Osteoblast (primary cell): ENCODE measurements at places on chromosomes 1 and 21.

DNA sequence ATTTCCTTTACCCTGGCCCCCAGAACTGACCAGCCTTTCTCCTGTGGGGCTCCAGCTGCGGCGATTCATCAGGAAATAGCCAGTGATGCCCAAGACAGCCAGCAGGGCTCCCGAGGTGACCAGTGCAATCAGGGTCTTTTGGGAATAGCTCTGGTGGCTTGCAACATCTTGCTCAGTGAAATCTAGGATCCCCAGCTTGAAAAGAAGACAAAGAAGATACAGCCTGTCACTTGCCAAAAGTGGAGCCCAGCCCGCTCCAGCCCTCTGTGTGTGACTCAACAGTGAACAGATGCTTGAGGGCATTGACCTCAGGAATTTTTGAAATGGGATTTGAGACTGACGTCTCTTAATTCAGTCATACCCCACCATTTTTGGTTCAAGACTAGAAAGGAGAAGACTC lies 22.3 kb downstream of the CD34 start:
- no peak overlapping the region for H3K4me3 ChIP-seq
- H3K36me3 ChIP-seq = no peaks in the 10 kb centered on the region
- H3K27me3 ChIP-seq = no peaks in the 10 kb centered on the region
- peaks cover 35% of the 10 kb centered on the region for H3K4me1 ChIP-seq
- DNase-seq = no peak

DNA sequence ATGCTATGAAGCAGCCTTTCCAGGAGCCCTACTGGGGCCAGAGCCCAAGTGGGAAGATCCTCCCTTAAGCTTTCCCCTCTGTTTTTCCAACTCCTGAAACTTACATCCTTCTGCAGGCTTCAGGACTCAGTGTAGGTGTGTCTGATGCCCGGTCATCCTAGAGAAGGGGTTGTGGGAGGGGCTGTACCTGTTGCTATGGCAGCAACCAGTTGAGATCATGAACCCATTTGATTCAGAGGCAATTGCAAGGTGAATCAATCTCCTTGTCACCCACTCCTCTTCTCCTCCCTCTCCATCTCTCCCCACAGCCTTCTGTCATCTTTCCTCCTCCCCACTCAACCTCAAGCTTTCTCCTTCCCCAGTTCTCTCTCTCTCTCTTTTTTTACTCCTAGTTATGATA lies 151.8 kb downstream of the CACNA1E start:
- no peak for DNase-seq
- no peak overlapping the region for H3K27ac ChIP-seq
- H3K4me1 ChIP-seq = no peaks in the 10 kb centered on the region
- H3K4me3 ChIP-seq = no peak overlapping the region
- H3K36me3 ChIP-seq = no peaks in the 10 kb centered on the region
- H3K27me3 ChIP-seq = no peaks in the 10 kb centered on the region

- no peaks in the 10 kb centered on the region for H3K27me3 ChIP-seq
- H3K4me3 ChIP-seq = no peak overlapping the region
- peak; percentile 79 for DNase-seq
- no peak overlapping the region for H3K27ac ChIP-seq
- peaks cover 7% of the 10 kb centered on the region for H3K4me1 ChIP-seq
- H3K36me3 ChIP-seq = peaks cover 12% of the 10 kb centered on the region
Measured at GRCh38 chr1:2386636-2387611, 4.4 kb downstream of the MORN1 start.

- no peak overlapping the region for H3K27ac ChIP-seq
- H3K27me3 ChIP-seq = no peaks in the 10 kb centered on the region
- DNase-seq = no peak
- no peaks in the 10 kb centered on the region for H3K4me1 ChIP-seq
- no peaks in the 10 kb centered on the region for H3K36me3 ChIP-seq
- no peak overlapping the region for H3K4me3 ChIP-seq
Measured at GRCh38 chr21:26471099-26471471, 102.0 kb downstream of the CYYR1 start.

GRCh38 chr1:24514946-24515345 lies 12.3 kb downstream of the RCAN3 start:
- DNase-seq = no peak
- H3K27me3 ChIP-seq = no peaks in the 10 kb centered on the region
- H3K27ac ChIP-seq = no peak overlapping the region
- H3K4me1 ChIP-seq = no peaks in the 10 kb centered on the region
- H3K4me3 ChIP-seq = no peak overlapping the region

GRCh38 chr1:65002508-65003315 lies 36.4 kb upstream of the JAK1 start:
- H3K27me3 ChIP-seq = no peaks in the 10 kb centered on the region
- peak overlapping the region; percentile 84 for H3K27ac ChIP-seq

DNA sequence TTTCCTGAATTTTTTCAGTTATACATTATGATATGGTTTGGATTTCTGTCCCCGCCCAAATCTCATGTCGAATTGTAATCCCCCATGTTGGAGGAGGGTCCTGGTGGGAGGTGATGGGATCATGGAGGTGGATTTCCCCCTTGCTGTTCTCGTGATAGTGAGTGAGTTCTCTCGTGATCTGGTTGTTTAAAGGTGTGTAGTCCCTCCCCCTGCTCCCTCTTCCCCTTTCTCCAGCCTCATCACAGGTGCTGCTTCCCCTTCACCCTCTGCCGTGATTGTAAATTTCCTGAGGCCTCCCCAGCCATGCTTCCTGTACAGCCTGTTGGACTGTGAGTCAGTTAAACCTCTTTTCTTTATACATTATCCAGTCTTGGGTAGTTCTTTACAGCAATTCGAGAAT lies 93.2 kb upstream of the HNRNPU start:
- no peak overlapping the region for H3K4me3 ChIP-seq
- no peak overlapping the region for H3K27ac ChIP-seq
- no peaks in the 10 kb centered on the region for H3K27me3 ChIP-seq

DNA sequence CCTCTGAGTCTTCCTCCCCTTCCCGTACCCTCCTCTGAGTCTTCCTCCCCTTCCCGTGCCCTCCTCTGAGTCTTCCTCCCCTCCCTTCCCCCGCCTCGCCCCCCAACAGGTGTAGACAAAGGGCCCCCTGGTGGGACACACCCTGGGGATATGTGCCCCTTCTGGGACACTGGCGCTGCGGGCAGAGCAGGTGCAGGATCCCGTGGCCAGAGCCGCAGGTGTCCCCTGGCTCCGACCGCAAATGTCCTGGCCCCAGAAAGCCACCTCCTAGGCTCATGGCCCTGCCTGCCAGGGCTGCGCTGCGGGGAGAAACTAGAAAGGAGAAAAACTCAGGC lies 51.5 kb upstream of the ARHGEF16 start:
- H3K27me3 ChIP-seq = no peaks in the 10 kb centered on the region
- DNase-seq = no peak
- no peak overlapping the region for H3K4me3 ChIP-seq

DNA sequence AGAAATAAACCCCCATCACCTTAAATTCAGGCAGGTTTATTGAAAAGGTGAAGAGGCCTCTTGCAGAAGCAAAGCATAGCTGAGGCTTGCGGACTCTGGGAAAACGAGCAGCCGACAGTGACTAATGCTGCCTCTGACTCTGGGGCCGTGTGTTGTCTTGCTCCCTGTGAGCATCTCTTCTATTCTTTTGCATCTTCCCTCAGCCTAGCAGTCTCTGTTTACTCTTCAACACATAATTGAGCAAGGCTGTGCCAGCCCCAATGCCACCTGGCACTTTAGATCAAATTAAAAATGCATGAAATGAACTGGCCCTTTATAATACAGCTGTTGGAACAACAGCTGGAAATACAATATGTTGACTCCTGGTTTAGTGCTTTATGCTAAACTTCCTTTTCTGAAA lies 18.4 kb upstream of the REG4 start:
- no peak overlapping the region for H3K4me3 ChIP-seq
- no peaks in the 10 kb centered on the region for H3K36me3 ChIP-seq
- no peaks in the 10 kb centered on the region for H3K4me1 ChIP-seq
- no peak for DNase-seq
- no peak overlapping the region for H3K27ac ChIP-seq
